ENCODE measurements at places on chromosomes 4 and X.

GRCh38 chr4:180615746-180616145 is 1627.5 kb upstream of the TENM3 start:
- DNase-seq = no peak

DNA sequence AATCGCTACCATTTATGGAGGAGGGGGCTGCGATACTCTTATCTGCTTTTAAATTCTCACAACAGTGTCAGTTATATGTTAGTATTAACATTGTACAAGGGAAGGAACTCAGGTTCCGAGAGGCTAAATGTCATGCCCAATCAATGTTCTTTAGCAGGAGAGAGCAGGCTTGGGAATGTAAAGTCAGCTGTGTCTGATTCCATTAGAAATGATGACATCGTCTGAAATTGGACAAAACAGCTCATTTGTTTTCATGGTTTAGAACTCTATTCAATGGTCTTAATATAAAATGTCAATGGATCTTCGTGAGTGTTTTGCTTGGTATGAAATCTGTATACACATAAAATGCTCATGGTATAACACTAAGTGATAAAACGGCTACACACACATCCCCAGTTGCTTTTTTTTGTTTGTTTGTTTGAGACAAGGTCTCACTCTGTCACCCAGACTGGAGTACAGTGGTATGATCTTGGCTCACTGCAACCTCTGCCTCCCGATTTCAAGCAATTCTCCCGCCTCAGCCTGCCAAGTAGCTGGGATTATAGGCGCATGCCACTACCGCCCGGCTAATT is 11.9 kb upstream of the SH3KBP1 start:
- no peak for DNase-seq

- no peak for DNase-seq
Measured at GRCh38 chr4:158315706-158316105, 105.4 kb downstream of the TMEM144 start.

DNA sequence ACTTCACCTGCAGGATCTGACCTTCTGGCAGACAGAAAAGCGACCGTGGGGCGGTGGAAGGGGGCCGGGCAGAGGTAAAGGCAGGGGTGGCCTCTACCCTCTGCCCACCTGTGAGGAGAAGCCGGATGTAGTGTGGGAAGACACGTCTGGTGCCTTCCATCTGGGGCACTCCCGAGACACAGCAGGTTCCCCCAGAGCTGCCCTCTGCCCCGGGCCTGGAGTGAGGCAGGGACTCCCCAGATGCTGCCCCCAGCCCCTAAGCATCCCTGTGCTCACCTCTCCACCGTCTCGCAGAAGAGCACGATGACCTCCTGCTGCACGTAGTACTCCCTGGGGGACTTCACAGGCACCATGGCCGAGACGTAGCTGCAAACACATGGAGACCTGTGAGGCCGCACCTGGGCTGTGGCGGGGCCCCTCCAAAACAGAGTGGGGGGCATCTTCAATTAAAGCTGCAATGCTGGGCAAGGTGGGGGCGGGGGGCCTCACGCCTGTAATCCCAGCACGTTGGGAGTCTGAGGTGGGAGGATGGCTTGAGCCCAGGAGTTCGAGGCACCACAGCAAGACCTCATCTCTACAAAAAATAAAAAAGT is 75.3 kb upstream of the MXD4 start:
- DNase-seq = no peak

DNA sequence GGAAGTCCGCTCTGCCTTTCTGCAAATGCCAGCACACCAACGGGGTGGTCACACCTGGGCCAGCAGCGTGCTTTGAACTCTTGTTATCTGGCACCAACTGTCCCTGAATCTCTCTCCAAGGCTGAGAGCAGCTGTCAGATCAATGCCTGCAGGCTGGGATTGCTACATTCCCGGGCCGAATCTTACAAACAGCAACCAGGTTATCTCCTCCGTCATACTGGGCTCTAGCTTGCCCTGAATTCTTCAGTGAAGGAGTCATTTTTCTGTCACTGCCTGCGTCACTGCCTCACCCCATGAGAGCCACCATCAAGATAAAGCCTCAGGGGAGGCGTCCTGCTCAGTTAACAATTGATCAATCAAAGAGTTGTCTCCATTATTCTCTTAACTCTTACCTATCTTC is 329.4 kb upstream of the PPARGC1A start:
- no peak for DNase-seq

DNA sequence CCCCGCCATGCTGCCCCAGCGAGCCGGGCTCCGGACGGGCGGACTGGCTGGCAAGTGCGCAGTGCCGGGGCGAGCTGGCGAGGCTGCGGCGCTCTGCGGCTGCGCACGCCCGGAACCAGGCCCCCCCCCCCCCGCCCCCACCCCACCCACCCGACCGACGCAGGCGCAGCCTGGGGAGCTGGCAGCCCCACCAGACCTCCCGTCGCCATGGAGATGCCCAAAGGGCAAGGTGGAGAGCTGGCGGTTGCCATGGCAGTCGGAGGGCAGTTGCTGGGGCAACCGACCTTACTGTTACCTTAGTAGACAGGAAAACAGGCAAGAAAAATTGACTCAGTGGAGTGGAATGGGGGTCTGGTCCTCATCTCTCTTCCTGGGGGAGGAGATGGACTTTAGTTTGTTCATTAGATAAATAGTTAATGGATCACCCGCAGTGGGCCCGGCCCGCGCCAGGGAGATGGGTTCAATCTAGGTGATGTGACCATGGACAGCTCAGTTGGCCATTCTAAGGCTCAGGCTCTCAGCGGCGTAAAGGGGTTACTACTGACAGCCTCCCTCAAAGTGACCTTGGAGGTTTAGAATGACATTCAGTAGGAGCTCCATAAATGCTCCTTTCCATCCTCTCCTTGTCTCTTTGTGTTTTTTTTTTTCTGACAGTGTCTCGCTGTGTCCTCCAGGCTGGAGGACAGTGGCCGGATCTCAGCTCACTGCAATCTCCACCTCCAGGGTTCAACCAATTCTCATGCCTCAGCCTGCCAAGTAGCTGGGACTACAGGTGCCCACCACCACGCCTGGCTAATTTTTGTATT is at the start of gene PCSK1N:
Gene PCSK1N (minus strand): TSS at position 87 of the 806 bp plus-strand sequence. CDS start 78 bp downstream, at position 9.
- DNase-seq = no peak

DNA sequence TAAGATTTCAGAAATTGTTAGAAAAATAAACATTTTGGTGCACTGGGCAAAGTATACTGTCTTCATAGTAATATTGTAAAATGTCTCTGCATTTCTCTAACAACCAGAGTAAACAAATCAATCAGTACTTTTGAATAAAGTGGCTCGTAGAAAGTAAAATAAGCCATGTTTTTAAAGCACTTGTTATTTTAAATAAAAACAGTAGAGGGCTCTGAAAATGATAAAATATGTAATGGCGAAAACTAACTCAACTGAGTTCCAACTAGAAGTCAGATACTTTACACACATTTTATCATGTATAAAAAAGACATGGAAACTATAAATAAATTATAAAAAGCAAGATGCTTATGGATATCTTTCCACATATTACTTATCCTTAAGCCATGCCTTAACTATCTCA is 1134.4 kb downstream of the PDHA2 start:
- DNase-seq = no peak

GRCh38 chr4:95417531-95417930 is 131.2 kb downstream of the UNC5C start:
- no peak for DNase-seq

- no peak for DNase-seq
Measured at GRCh38 chr4:151417766-151418376, 8.9 kb downstream of the FHIP1A start.

DNA sequence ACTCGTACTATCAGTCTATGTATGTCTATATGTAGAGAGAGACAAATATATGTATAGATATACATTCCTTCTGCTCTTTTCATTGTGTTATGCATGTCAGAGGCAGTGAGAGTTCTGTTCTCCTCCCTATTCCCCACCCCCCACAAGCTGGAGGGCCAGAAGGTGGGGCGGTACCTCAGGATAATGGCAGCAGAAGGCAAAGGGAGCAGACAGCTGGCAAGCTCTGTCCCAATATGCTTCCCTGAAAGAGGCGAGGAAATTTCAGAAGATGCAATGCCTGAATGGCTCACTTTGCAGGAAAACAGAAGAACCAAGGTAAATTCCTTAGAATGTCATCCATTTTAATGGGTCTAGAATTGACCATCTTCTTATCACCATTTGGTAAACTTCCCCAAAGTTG is 114.4 kb downstream of the NAA11 start:
- no peak for DNase-seq

DNA sequence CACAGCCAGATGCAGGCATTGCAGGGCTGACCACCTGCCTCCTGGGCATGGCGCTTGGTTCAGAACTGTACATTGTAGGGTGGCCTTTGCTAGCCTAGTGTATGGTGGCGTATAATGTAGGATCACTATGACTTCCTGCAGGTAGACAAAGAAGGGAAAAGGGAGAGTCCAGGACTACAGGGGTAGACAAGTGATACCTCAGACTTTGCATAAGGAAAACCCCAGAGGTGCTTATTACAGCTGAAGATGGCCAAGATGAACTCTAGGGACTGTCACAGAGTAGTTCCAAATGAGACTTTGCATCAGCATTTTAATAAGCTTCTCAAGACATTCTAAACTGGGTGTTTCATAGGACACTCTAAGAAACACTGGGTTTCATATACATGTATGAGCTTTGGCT is 116.4 kb upstream of the PUDP start:
- no peak for DNase-seq

DNA sequence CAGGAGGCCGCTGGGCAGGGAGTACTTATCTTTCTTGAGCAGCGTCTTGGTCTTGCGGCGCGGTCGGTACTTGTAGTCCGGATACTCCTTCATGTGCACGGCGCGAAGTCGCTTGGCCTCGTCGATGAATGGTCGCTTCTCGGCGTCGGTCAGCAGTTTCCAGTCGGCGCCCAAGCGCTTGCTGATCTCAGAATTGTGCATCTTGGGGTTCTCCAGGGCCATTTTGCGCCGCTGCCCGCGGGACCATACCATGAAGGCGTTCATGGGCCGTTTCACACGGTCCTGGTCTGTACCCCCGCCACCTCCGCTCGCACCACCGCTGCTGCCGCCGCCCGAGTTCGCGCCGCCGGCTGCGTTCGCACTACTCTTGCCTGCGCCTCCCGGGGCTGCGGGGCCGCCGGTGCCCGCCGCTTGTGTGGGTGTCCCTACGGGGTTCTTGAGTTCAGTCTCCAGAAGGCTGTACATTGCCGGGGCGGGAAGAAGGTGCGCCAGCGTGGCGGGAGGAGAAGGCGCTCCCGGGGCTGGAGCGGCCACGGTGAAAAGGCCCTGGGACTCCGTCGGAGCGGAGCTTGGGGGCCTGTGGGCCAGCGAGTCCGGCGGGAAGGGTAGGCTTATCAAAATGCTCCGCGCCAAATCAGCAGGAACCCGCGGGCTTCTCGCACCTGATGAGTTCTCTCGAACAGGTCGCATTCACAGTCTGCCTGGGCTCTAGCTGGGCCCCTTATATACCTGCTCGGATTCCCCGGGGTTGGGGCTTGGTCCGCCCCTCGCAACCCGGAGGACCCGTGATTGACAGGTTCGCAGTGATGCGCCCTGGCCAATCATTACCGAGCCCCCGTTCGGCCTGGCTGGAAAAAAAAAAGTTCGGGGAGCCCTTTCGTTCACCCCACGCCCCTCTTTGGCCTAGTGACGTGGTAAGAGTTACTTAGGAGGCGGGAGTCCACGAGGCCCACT is at the start of gene SOX3:
Gene SOX3 (minus strand): TSS at position 699 of the 954 bp plus-strand sequence. CDS start 9 bp downstream, at position 690.
- DNase-seq = no peak

DNA sequence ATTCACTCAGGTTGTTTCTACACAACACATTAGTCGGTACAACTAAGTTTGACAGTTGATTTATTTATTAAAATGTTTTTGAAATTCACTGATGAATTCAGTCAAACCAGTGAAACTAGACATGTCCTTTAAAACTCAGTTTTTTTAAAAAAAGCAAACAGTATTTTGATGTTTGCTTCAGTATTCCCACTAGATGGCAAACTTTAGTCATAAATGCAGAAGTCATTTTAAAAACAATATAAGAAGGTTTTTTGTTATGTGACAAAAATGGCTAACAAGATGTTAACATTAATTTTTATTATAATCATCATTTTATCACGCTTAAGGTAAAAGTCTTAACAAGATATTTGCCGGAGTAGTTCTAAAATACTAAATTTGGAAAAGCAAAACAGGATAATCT is 1337.8 kb upstream of the DIAPH2 start:
- no peak for DNase-seq

DNA sequence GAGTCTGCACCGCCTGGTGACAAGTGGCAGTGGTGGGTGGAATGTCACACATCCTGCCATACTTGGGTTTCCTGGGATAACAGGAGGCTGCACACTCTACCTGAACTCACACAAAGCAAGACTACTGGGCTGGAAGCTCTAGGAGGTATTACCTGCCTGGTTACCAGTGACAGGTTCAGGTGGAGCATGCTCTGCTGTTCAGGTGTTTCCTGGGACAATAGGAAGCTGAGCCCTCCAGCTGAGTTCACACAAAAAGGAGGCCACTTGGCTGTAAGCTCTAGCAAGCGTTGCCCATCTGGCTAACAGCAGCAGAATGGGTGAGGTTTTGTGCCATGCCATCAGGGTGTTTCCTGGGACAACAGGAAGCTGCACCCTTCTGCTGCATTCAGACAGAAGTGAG is 17.4 kb upstream of the UGT2B7 start:
- DNase-seq = no peak

GRCh38 chr4:41795796-41796385 is 47.4 kb upstream of the PHOX2B start:
- DNase-seq = no peak

DNA sequence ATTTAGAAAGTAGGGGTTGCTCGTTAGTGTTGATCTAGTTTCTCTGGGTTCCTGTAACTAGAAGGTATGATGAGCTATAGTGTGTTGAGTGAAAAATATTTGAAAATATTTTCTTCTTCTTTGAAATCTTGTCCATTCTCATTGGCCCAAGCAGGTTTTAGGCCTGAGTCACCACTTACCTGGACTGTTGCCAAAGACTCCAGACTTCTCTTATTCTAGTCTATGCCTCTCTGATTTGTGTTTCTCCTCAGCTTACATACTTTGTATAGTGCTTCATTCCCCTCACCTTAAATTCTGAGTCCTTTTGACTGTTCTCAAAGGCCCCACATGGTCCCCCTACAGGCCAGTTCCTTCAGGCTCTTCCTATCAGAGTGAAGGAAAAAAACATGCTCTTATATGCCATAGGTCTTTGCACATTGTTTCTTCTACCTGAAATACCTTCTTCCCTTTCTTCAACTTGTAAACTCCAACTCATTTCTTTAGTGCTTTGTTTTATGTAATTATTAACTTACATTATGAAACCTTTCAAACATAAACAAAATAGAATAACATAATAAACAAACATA is 258.2 kb downstream of the PPP1R2C start:
- no peak for DNase-seq

- DNase-seq = no peak
Measured at GRCh38 chrX:44997282-44997812, 124.4 kb downstream of the KDM6A start.

- no peak for DNase-seq
Measured at GRCh38 chr4:164591666-164592065, 162.3 kb upstream of the SMIM31 start.

GRCh38 chrX:18983666-18984380 is at the start of gene PHKA2:
PHKA2 (minus strand) TSS chrX:18984114; CDS start chrX:18983932, 182 bp downstream.
- DNase-seq = no peak

- DNase-seq = no peak
Measured at GRCh38 chrX:40303256-40304077, 205.7 kb upstream of the BCOR start.

GRCh38 chrX:20143561-20143960 is 1.9 kb upstream of the EIF1AX start:
- DNase-seq = no peak

All from stimulated activated CD8-positive, alpha-beta memory T cell treated with anti-CD3 and anti-CD28 coated beads, Interleukin-7, amount 100 ng/mL, for 24 hours (primary cell).